ENCODE measurements at places on chromosomes 1 and 21. TPM values are rescaled to one million over a fixed set of nuclear protein-coding genes. Genes with fewer than 3 reads are reported as not detected.

Gene RPL22
- total RNA-seq: 275 TPM

Gene OPTC
- total RNA-seq: not detected

Gene TMPRSS15
- total RNA-seq: not detected

Gene PTPRF
- 68.3 TPM for total RNA-seq

Gene CFHR5
- not detected for total RNA-seq

Gene CD160
- total RNA-seq: not detected

Gene SLC45A3
- 5.3 TPM for total RNA-seq

Gene GJA5
- total RNA-seq: 18.8 TPM

Gene PIGR
- 0.33 TPM for total RNA-seq

Measured in posterior vena cava (tissue), 2 donors.